ENCODE measurements at places on chromosomes 5 and 9.

DNA sequence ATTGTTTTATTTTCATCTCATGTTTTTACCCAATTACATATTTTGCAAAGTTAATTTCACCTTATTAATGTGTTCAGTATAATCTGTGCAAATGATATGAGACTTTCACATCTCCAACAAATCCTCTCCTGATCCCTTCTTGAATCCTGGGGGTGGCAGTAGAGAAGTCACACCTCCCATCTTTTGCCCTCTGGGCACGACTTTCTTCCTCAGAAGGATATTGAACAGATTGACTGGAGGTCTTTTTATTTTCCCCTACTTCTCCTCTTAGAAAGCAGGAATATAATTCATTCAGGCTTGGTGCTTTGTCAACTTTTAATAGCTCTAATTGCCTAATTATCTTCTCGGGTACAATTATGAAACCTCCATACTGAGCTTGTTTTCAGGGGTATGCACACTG, 1037.1 kb upstream of the NUDT12 start:
- DNase-seq, result no peak

- no peak for DNase-seq
These were observed 146.4 kb downstream of the SGCD start for GRCh38 chr5:156473269-156473908.

DNA sequence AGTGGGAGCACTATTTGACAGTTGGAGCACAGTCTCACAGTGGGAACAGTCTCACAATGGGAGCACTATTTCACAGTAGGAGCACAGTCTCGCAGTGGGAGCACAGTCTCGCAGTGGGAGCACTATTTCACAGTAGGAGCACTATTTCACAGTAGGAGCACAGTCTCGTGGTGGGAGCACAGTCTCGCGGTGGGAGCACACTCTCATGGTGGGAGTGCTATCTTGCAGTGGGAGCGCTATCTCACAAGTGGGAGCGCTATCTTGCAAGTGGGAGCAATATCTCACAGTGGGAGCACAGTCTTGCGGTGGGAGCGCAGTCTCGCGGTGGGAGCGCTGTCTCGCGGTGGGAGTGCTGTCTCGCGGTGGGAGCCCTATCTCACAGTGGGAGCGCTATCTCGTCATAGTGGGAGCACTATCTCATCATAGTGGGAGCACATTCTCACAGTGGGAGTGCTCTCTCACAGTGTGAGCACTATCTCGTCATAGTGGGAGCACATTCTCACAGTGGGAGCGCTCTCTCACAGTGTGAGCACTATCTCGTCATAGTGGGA, 56.1 kb downstream of the MED10 start:
- DNase-seq, result no peak

DNA sequence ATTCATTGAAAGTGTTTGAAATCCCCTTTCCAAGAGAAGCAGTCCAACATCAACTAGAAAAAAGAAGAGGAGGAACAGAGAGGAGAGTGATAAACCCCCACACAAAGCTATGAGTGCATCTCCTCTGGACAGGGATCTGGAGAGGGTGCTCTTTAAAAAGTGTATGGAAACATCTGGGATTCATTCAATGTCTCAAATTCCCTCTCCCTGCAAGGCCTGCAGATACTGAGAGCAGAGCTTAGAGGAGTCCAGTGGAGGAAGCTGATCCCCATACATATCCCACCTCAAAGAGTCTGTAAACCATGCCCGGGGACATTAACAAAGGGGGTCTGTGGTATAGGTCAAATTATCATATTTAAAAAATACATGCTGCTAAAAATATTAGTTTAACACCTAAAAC, 2.2 kb downstream of the SPOCK1 start:
- DNase-seq, result no peak

DNA sequence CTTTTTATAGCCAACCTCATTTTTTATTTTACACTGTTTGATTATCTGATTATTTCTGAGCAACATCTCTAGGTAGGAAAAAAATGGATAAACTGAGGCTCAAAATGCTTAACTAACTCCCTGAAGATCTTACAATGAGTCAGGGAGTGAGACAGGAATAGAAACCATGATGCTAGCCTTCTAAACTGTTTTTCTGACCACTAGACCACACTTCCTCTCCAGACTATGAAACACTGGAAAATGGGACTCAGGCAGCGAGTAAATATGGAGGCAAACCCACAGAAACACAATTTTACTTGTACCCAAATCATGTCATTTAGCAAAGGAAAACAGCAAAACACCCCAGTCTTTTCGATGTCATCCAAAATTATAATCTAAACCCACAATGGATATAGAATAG, 129.9 kb upstream of the ANKH start:
- no peak for DNase-seq

- no peak for DNase-seq
These were observed 394.6 kb downstream of the ELAVL2 start for GRCh38 chr9:23431459-23431858.

- no peak for DNase-seq
These were observed 55.9 kb upstream of the IL12B start for GRCh38 chr5:159386028-159386711.

- no peak for DNase-seq
These were observed 71.0 kb downstream of the PGM5 start for GRCh38 chr9:68427216-68427977.

DNA sequence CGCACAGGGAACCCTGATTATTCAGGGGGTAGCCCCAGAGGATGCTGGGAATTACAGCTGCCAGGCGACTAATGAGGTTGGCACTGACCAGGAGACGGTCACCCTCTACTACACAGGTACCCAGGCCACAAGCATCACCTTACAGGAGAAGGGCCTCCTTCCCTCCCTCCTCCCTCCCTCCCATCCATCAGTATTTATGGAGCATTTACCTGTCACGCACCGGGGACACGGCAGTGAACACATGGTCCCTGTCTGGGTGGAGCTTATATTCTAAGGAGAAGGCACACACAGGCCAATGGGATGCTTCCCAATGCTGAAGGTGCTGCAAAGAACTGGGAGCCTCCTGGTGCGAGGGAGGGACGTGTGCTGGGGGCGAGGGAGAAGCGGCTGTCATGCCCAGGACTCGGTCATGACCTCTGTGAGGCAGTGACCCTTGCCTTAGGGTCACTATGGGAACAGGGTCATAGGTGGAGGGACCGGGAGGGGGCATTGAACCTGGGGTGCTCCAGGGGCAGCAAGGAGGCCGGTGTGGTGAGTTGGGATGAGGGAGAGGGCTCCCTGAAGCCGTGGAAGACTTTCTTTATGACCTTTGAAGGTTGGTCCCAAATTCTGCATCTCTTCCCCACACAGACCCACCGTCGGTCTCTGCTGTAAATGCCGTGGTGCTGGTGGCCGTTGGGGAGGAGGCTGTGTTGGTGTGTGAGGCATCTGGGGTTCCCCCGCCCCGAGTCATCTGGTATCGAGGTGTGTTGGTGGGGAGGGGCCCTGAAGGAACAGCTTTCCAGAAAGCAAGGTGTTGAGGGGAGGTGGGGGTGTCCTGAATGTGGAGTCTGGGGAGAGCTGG, 41.5 kb downstream of the HMCN2 start:
- no peak for DNase-seq

GRCh38 chr9:61673664-61674381, 484.0 kb downstream of the SPATA31A7 start:
- DNase-seq, result no peak

- no peak for DNase-seq
These were observed 67.0 kb downstream of the ARHGEF28 start for GRCh38 chr5:73692981-73693380.
